Left forelimb (tissue), 1 donor: ENCODE measurements at places on chromosomes 5 and 9.

DNA sequence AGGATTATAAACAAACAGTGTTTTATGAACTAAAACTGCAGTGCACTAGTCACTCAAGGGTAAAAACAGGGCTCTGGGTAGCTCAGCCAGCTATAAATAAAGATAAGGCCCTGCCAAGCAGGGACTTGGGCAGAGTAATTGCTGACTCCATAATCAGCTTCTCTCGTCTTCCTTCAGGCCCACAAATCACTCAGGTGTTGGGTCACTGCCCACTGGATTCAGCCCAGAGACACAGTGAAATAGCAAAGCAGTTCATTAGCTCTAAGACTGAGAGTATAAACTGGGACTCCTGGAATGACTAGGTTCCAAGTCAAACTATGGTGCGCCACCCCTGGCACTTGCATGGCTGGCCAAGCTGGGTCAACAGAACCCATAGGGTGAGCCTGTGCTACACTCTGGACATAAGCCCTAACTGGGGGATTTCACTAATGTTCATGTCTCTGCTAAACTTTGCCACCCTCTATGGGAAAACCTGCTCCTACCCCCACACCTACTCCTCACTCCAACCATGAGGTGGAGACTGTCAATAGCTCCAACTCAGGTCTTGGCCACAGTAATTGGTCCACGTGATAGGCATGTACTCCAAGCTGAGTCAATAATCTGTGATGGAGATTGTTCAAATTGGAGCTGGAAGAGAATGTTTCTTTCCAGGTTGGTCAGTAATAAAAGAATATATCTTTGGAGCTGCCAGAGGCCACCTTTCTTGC lies 158.5 kb downstream of the SLIT3 start:
- DNase-seq, result no peak

- DNase-seq, result no peak
These were observed 413.2 kb upstream of the ACTBL2 start for GRCh38 chr5:57895766-57896165.

DNA sequence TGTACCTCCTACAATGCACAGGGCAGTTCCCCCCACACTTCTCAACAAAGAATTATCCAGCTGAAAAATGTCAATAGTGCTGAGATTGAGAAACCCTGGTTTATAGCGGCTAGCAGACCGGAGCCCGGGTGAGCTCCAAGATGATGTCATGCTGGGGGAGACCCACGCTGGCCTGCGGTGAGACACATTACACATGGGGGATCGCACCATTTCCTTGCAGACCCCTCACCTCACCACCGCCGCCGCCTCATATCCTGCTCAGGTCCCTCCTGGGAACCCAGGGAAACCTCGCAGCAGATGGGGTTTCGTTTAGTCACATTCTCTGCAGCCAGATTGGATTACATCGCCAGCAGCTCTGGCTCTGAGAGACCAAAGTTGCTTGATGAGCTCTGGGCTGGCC lies 14.7 kb upstream of the TNC start:
- DNase-seq, result no peak

DNA sequence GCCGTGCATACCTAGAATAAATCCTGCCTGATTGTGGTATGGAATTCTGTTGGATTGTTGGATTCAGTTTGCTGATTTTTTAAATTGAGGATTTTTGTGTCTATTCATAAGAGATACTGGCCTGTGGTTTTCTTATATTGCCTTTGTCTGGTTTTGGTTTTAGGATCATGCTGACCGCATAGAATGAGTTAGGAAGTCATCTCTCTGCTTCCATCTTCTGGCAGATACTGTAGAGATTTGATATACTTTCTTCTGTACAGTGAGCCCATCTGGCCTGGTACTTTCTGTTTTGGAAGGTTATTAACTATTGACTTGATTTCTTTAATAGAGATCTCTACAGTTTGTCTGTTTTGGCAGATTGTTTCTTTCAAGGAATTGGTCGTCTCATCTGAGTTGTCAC lies 14.7 kb downstream of the CEP72 start:
- DNase-seq, result no peak

- DNase-seq, result no peak
These were observed 217.4 kb upstream of the ADAMTSL1 start for GRCh38 chr9:18256568-18256967.

DNA sequence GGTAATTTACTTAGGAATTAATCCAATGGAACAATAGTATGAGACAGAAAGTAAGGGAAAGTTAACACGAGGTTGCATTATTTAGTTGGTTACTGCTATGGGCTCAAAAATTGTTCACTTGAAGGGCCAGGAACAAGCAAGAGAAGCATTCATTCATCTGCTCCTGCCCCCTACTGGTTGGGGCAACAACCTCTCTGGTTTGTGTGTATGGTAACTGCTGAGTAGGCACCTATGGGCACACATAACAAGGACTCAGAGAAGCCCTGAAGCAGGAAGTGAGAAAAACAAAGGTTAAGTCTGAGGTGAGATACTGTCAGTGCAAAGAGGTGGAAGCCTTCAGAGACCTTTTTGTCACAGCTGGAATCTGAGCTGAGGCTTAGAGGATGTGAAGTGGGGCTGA lies 34.4 kb upstream of the RANBP6 start:
- no peak for DNase-seq
